Aorta (tissue), 5 donors: ENCODE measurements at places on chromosomes 5 and 9. TPM values are rescaled to one million over a fixed set of nuclear protein-coding genes. Genes with fewer than 3 reads are reported as not detected.
A peak's percentile ranks its signal among the peaks of the same experiment; 100 is the strongest.

The CCL27 gene
- total RNA-seq, result not detected

The TMEM174 gene
- not detected for total RNA-seq

- no peaks in the 10 kb centered on the region for H3K27me3 ChIP-seq
- H3K27ac ChIP-seq, result no peak overlapping the region
- no peak for DNase-seq
- no peaks in the 10 kb centered on the region for H3K4me1 ChIP-seq
- H3K36me3 ChIP-seq, result no peaks in the 10 kb centered on the region
Observed at GRCh38 chr9:95815961-95816360, 59.5 kb upstream of the ERCC6L2 start.

The GAS1 gene
- total RNA-seq, result 111 TPM

- DNase-seq, result peak; percentile 43
- no peaks in the 10 kb centered on the region for H3K36me3 ChIP-seq
- H3K4me1 ChIP-seq, result no peaks in the 10 kb centered on the region
- no peak overlapping the region for H3K27ac ChIP-seq
- no peak overlapping the region for H3K4me3 ChIP-seq
- no peaks in the 10 kb centered on the region for H3K27me3 ChIP-seq
Observed at GRCh38 chr9:77896938-77897667, 134.5 kb downstream of the GNAQ start.

The ANKRD18A gene
- 0.18 TPM for total RNA-seq

The OR13D1 gene
- not detected for total RNA-seq

The ADAMTS2 gene
- total RNA-seq, result 24.5 TPM

GRCh38 chr9:92961627-92962302 lies 14.4 kb downstream of the FGD3 start:
- H3K27ac ChIP-seq, result no peak overlapping the region
- H3K4me3 ChIP-seq, result no peak overlapping the region

DNA sequence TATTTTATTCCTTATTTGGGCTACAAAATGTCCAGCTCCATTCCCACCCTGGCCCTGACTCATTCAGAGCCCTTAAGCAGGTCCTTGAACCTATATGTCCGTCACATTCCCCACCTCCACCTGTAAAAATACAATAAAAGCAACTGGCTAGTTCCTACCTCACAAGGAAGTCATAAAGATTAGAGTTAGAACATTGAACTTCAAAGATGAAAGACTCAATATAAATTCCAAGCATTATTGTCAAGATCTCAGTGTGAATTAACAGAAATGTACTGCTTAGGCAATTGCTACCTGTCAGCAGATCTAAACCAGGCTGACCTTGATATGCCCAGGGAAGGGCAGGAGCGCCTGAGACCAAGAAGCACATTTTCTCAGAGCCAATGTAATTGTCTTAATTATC lies 221.8 kb downstream of the ENC1 start:
- H3K27ac ChIP-seq, result no peak overlapping the region
- no peak overlapping the region for H3K4me3 ChIP-seq
- DNase-seq, result no peak
- no peaks in the 10 kb centered on the region for H3K4me1 ChIP-seq
- no peaks in the 10 kb centered on the region for H3K27me3 ChIP-seq

DNA sequence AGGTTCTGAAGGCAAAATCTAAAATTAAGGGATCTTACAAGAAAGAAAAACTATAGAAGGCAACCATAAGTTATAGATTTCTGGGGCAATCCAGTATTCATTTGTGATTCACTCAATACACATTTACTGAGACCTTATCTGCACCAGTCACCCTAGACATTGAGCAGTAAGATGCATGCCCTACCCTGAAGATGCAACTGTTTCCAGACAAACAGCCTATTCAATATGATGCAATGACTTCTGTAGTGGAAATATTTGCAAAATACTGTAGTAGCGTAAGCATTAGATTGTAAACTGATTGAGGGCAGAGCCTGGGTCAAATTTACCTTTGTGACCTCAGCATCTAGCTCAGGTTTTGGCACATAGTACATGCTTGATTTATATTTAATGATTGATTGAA lies 256.2 kb upstream of the ACTBL2 start:
- no peak for DNase-seq
- H3K4me1 ChIP-seq, result no peaks in the 10 kb centered on the region
- no peak overlapping the region for H3K27ac ChIP-seq
- no peaks in the 10 kb centered on the region for H3K27me3 ChIP-seq
- no peak overlapping the region for H3K4me3 ChIP-seq

- DNase-seq, result no peak
- no peak overlapping the region for H3K27ac ChIP-seq
- peaks cover 4% of the 10 kb centered on the region for H3K4me1 ChIP-seq
- no peak overlapping the region for H3K4me3 ChIP-seq
Observed at GRCh38 chr5:61340775-61341361, 8.8 kb downstream of the ZSWIM6 start.

The ZNF658 gene
- 4.2 TPM for total RNA-seq

DNA sequence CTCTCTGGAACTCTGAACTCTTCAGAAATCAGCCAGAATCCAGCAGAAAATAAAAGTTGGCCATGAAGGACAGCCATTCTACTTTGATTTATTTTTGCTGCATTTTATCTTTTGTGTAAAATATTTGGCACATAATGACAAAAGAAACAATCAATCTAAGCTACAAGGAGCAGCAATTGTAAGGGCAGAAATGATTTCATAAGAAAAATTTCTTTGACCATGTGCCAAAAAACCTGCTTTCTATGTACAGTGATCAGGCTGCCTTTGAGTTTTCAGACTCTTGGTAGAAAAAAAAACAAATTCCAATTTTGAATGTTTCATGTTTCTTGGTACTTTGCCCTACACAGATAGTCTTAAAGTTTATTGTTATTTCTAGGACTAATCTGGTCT lies 69.8 kb upstream of the SLC1A3 start:
- H3K4me3 ChIP-seq, result no peak overlapping the region
- no peak overlapping the region for H3K27ac ChIP-seq
- no peaks in the 10 kb centered on the region for H3K27me3 ChIP-seq
- no peaks in the 10 kb centered on the region for H3K36me3 ChIP-seq
- no peaks in the 10 kb centered on the region for H3K4me1 ChIP-seq

- H3K27ac ChIP-seq, result no peak overlapping the region
- H3K4me1 ChIP-seq, result no peaks in the 10 kb centered on the region
- H3K4me3 ChIP-seq, result no peak overlapping the region
- no peaks in the 10 kb centered on the region for H3K27me3 ChIP-seq
Observed at GRCh38 chr5:178214160-178214803, 9.9 kb downstream of the HNRNPAB start.

The DMRT3 gene
- 1.2 TPM for total RNA-seq

- no peaks in the 10 kb centered on the region for H3K36me3 ChIP-seq
- H3K4me1 ChIP-seq, result peaks cover 16% of the 10 kb centered on the region
- H3K27ac ChIP-seq, result no peak overlapping the region
- DNase-seq, result no peak
Observed at GRCh38 chr5:107470295-107470582, 200.5 kb downstream of the EFNA5 start.

DNA sequence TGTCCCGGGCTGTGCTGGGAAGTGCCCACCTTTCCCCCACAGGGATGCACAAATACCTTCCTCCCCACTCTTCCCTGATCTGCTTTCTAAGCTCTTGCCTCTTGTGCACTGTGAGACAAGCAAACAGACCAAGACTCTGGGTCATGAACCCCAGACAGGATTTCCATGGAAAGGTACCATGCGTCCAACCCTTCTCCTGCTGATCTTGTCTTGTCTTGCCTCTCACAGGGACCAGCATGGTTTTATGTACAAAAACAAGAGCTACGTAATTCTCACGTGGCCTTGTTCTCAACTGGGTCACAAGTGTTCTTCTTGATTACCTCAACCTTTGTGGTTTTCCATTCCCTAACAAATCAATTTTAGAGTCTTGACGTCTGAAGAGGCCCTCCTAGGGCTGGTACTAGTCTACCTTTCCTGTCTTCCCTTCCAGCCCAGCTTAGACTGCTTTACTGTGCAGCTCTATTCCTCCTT lies 176.5 kb upstream of the MAP3K1 start:
- H3K4me1 ChIP-seq, result no peaks in the 10 kb centered on the region
- no peak for DNase-seq
- no peak overlapping the region for H3K27ac ChIP-seq
- H3K27me3 ChIP-seq, result no peaks in the 10 kb centered on the region
- no peak overlapping the region for H3K4me3 ChIP-seq

The FASTKD3 gene
- 9.5 TPM for total RNA-seq

GRCh38 chr5:55936100-55936693 lies 58.6 kb downstream of the IL6ST start:
- H3K4me1 ChIP-seq, result no peaks in the 10 kb centered on the region
- no peaks in the 10 kb centered on the region for H3K27me3 ChIP-seq
- H3K27ac ChIP-seq, result no peak overlapping the region
- H3K36me3 ChIP-seq, result peaks cover under 1% of the 10 kb centered on the region

DNA sequence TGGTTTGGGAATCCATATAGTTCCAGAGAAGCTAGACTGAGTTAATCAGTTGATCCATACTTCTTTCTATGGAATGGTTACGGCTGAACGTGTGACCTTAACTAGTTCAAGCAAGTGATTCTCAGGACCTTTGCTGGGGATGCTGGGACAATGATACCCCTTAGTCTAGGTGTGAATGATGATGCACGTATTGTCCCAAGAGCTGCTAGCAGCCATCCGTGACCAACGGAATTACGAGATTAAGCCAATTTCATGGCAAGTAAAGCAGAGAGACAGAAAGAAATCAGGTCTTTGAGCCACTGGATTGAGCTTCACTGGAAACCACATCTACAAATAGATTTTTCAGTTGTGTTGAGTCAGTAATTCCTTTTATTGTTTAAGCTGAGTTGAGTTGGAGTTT lies 99.2 kb upstream of the LIFR start:
- no peak for DNase-seq
- H3K27ac ChIP-seq, result no peak overlapping the region

The ARL10 gene
- total RNA-seq, result 13.3 TPM

The MYMK gene
- total RNA-seq, result not detected

DNA sequence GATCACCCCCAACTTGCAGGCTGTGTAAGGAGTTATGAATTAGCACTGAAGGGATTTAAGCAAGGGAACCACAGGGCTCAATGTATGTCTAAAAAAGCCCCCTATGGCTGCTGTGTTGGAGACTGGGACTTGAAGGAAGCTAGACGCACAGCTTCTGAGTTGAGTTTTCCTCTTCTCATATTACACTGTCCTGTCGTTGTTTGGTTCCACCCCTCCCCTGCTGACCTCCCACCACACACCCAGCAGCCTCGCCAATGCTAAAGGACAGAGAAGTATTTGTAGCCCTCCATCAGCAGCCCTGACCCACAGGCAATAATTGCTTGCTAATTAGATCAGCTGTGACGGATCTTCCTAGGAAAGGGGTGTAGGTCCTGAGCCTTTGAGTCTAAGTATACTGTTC lies 15.1 kb upstream of the CARTPT start:
- no peaks in the 10 kb centered on the region for H3K36me3 ChIP-seq
- no peak overlapping the region for H3K4me3 ChIP-seq
- DNase-seq, result no peak
- H3K27me3 ChIP-seq, result no peaks in the 10 kb centered on the region
- no peak overlapping the region for H3K27ac ChIP-seq
- peaks cover under 1% of the 10 kb centered on the region for H3K4me1 ChIP-seq

The PCDHGA3 gene
- total RNA-seq, result 4.1 TPM

The IL13 gene
- total RNA-seq, result not detected

DNA sequence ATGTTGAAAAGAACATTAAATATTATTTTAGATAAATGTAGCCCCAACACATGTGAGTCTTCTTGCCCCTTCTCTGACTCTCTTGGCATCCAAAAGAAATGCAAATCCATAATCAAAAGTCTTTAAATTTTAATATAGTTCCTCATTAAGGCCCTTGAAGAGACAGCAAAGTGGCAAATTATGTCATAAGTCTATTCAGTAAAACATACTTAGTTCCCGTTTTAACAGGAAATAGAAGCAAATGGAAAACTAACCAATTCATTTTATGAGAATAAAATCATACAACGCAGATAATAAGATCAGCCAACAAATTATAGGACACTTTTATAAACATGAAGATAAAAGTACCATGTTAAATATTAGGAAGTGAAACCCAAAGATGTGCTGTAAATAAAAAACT lies 20.1 kb upstream of the IFNB1 start:
- H3K4me1 ChIP-seq, result peaks cover 7% of the 10 kb centered on the region
- H3K4me3 ChIP-seq, result no peak overlapping the region
- H3K27ac ChIP-seq, result no peak overlapping the region
- H3K27me3 ChIP-seq, result no peaks in the 10 kb centered on the region

- H3K4me1 ChIP-seq, result no peaks in the 10 kb centered on the region
- H3K27ac ChIP-seq, result no peak overlapping the region
- DNase-seq, result no peak
- H3K27me3 ChIP-seq, result no peaks in the 10 kb centered on the region
- H3K4me3 ChIP-seq, result no peak overlapping the region
Observed at GRCh38 chr5:175795959-175796358, 75.4 kb upstream of the CPLX2 start.

The SHISAL2B gene
- not detected for total RNA-seq

GRCh38 chr9:121369595-121370265 lies at the start of gene STOM:
STOM (minus strand) TSS chr9:121370250; CDS start chr9:121370187, 63 bp downstream.
- H3K27me3 ChIP-seq, result no peaks in the 10 kb centered on the region
- H3K36me3 ChIP-seq, result no peaks in the 10 kb centered on the region
- peak within 1 kb of the TSS; percentile 48 for H3K4me3 ChIP-seq
- peak within 1 kb of the TSS; percentile 62 for H3K27ac ChIP-seq
- no peaks in the 10 kb centered on the region for H3K4me1 ChIP-seq

The SMIM3 gene
- 47.6 TPM for total RNA-seq

DNA sequence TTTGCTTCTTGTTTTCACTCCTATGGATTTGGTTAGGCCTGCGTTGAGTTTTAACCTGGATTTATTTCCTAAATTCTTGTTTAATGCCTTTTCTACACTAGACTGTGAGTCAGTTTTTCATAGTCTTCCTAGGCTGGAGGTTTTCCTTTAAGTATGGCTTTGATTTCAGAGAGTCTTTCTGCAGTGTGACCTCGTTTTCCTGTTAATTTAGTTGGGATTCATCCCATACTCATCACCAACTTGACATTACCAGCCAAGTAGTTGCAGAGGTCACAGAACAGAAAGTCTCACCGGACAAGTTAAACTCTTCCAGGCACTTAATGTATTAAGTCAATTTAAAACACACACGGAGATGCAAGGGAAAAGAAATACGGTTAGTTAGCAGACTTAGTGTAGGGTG lies 29.7 kb upstream of the AUH start:
- H3K4me3 ChIP-seq, result no peak overlapping the region
- no peak for DNase-seq
- no peak overlapping the region for H3K27ac ChIP-seq

GRCh38 chr5:55682071-55682470 lies 30.1 kb downstream of the SLC38A9 start:
- H3K27me3 ChIP-seq, result no peaks in the 10 kb centered on the region
- no peak overlapping the region for H3K4me3 ChIP-seq
- H3K4me1 ChIP-seq, result no peaks in the 10 kb centered on the region
- DNase-seq, result no peak
- H3K36me3 ChIP-seq, result no peaks in the 10 kb centered on the region

- peak; percentile 70 for DNase-seq
- no peaks in the 10 kb centered on the region for H3K4me1 ChIP-seq
- no peaks in the 10 kb centered on the region for H3K27me3 ChIP-seq
- no peaks in the 10 kb centered on the region for H3K36me3 ChIP-seq
Observed at GRCh38 chr5:433836-434235, 9.1 kb upstream of the EXOC3 start.

- H3K36me3 ChIP-seq, result no peaks in the 10 kb centered on the region
- no peak overlapping the region for H3K4me3 ChIP-seq
- no peaks in the 10 kb centered on the region for H3K27me3 ChIP-seq
- no peak overlapping the region for H3K27ac ChIP-seq
Observed at GRCh38 chr5:40904205-40904993, 4.9 kb upstream of the C7 start.
